ENCODE measurements at places on chromosomes 4 and X.

- DNase-seq = no peak
Observed at GRCh38 chr4:108391701-108392455, 223.1 kb upstream of the LEF1 start.

GRCh38 chrX:44012484-44013096, 39.4 kb upstream of the NDP start:
- DNase-seq = no peak

DNA sequence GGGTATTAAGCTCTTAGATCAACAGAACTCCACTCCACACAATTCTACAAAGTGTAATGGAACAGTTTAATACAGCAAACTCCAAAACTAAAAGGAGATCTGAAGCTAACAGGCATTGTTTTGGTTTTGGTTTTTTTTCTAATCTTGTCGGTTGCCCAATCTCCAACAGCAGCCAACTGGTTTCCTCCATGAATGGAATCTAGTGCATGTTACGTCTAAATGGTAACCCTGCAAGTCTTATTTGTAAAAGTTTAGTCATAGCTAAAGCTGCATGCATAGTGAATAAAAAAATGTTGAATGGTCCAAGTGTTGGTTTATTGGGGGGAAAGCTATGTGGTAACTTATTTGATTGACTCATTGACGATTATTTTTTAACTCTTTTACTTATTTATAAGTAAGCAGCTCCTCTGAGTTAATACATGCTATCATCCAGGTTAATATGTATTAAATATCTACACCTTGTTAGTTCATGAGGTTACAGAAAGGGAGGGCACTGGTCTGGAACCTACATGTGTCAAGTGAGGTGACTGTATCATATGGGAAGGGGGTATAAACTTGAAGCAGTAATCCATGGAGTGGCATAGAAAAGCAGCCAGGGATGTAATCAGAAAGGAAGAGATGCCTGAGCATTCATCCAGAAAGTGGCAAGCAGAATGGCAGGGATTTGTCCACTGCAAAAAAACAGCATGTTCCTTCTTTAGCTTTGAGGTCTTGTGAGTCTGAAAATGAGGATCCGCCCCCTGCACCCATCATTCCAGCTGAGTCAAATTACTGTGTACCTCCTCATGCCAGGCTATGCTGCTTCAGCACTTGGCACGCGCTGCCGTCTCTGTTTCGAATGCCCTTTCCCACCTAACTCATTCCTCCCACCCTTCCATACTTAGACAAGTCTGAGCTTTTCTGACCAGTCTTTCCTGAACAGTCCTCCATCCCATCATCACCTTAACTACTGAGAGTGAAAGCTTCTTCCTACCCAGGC, 81.7 kb downstream of the PDGFC start:
- DNase-seq = no peak

DNA sequence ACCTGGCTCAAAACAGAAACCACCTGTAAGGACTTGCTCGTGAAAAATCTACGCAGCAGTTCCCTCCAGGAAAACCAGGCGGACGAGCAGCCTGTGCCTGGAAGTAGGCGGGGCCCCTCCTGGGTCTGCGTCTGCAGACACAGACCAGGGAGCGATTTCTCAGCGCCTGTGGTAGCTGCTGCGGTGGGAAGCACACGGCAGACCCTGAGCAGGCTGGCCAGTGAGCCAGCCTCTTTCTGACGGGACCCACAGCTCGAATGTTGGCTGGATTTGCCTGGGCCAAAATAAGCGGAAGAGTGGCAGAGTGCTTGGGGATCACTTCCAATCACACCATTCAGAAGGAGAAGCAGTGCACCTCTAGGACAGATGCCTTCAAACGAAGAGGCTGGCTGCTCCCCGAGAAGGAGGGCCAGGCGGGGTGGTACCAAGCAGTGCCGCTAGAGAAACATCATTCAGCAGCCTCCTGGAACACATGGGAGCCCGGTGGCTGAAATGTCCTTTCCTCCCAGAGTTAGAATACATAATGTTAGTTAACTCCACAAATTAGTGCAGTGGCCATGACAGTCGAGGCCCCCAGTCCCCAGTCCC, 85.9 kb downstream of the GATB start:
- no peak for DNase-seq

DNA sequence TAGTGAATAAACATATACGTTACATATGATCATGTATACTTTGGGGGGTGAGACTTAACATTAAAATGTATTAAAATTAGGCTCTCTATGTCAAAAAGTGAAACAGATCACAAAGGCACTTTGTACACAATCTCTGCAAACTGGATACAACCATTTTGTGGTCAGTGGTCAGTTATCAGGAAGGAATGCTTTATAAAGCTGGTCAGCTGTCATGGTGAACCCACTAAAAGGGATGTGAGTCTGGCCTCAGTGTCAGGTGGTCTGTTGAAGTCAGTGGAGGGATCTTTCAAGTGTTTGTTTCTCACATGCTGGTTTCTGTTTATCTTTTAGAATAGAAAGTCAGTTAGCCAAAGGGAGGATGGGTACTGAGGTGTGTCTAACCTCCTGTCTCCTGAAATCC, 875.5 kb upstream of the INTU start:
- no peak for DNase-seq

DNA sequence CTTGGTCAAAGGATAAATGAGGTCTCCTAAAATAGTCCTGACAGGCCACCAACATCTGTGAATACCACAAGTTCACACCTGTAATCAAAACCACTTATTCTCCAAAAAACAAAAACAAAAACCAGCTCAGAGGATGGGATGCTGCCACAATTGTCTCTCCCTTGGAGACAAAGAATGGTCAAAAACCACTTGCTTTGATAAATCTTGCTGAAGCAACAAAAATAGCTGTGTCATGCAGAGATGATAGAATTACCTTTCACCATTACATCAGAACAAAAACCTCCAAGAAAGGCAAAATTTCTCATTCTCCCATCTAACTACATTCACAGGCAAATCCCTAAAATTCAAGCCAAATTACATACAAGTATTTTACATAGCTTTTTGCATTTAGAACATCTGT, 180.4 kb downstream of the MAML3 start:
- no peak for DNase-seq

- no peak for DNase-seq
Observed at GRCh38 chr4:95729596-95729995, 110.3 kb upstream of the PDHA2 start.

GRCh38 chr4:82430964-82431745, 765 bp downstream of the ENOPH1 start:
- DNase-seq = peak; percentile 14

DNA sequence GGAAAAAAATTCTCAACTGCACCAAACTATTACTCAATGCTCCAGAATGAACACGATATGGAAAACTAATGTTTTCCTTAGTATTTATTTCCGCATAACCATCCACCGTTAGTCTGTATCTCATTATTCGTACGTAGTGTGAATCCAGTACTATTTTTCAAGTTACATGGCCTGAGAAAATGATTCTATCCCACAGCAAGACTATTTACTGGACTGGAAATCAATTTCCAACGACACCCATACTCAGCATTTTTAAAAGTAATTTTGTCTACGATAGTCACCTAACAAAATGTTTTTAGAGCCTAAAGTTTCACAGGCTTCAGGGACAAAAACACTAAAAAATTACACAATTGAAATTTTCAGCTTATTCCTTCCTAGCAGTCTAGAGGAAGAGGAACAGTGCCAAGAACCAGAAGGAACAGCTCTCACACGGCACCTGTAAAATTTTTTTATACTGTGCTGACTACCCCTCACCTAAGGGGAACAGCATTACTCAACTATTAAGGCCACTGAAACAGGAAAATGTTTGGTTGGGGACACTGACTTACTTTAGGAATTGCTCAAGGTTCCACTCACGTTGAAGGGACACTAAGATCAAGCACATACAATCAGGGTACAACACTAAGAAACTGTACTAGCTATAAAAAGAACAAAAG, 9.6 kb downstream of the UBE2D3 start:
- no peak for DNase-seq

DNA sequence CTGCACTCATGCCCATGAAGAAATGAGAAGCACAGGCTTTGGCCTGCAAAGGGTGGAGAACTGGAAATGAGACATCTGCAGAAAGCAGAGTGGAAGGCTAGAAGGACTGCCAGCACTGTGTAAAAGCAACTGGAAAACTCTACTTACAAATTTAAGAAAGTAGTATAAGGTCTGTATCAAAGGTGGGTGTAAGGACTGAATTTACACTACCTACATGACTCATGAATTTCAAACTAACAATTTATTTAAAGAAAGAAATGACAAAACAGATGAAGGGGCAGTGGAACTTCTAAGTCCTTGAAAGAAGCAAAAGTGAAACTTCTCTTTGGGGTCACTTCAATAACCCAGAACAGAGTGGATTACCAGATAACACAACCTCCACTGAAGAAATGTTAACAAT, 71.2 kb downstream of the SLC10A7 start:
- DNase-seq = peak; percentile 16

Measured in GM12891 (cell line).